ENCODE measurements at places on chromosomes 16 and 17.

GRCh38 chr16:54938212-54939028, 7.8 kb downstream of the IRX5 start:
- no peak for DNase-seq

DNA sequence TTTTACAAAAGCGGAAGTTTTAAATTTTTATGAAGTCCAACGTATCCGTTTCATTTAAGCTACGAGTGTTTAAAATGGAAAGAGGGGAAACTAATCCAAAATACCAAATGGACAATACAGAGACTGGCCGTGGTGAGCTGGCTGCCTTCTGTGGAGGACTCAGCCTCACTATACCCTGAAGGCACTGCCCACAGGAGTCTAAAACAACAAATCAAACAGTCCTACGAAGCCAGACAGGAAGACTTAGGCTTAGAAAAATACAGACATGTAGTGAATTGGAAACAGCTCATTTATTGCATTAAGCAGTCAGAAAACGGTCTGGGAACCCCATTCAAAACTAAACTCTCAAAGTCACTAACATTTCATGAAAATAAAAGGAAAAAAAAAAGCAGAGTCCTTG, 75.1 kb downstream of the CYTH1 start:
- DNase-seq = no peak

DNA sequence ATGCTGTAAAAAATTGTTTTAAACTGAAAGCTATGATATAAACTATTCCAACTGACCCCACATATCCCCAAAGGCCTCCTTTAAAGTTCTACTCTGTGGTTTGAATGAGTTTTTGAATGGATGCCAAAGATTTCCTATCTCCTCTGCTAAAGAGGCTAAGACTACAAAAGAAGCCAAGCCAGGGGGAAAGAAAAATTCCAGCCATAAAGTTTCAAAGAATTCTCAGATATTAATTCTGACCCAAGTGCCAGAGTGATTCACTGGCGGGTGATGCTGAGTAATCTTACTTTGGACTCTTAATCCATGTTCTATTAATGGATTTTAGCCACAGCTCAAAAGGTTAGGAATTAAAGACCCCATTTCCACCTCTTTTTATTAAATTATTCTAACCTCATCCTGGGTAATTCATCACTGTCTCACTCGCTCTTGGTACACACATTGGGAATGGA, 60.7 kb downstream of the HS3ST3A1 start:
- no peak for DNase-seq

- DNase-seq = no peak
Observed at GRCh38 chr16:1532771-1533170, 695 bp upstream of the TMEM204 start.

- no peak for DNase-seq
Observed at GRCh38 chr16:89119166-89119621, 25.5 kb downstream of the ACSF3 start.

DNA sequence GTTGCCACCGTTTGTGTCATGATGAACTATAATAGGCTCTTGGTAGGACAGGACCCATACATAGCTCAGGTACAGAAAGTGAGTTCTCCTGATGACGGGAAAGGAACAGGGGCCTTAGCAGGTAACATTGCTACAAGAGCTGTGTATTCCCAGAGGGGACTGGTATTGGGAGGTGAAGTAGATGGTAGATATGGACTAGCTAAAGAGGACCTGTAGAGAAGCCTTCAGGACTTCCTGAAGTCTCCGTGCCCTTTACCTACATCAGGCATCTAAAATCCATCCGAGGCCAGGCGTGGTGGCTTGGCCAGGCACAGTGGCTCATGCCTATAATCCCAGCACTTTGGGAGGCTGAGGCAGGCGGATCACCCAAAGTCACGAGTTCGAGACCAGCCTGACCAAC, 12.7 kb upstream of the SMARCD2 start:
- DNase-seq = no peak

GRCh38 chr16:26985100-26986065, 81.3 kb upstream of the C16orf82 start:
- DNase-seq = no peak

GRCh38 chr16:30377050-30377811, 2.6 kb downstream of the MYL11 start:
- no peak for DNase-seq

DNA sequence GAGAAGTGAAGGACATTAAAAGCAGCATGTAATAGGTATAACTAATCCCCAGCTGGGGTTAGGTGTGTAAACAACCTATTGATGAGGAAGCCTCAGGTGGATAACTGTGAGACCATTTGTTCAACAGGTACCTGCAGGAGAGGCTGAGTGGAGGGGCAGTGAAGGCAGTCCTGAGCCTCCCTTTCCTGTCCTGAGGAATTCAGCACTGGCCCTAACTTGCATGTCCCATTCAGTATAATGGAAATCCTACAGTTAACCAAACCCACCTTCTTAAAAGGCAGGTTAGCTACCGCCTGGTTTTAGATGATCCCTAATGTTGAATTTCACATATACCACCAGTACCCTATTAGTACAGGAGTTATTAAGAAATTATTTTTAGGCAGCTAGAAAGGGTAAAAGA, 225.9 kb upstream of the GOT2 start:
- DNase-seq = no peak

GRCh38 chr17:45040459-45040858, 11.0 kb downstream of the DCAKD start:
- no peak for DNase-seq

GRCh38 chr17:8477171-8477570, 41.5 kb downstream of the NDEL1 start:
- no peak for DNase-seq

- no peak for DNase-seq
Observed at GRCh38 chr17:57506774-57507127, 238.3 kb downstream of the CCDC182 start.

- no peak for DNase-seq
Observed at GRCh38 chr16:49867234-49867633, 11.3 kb upstream of the ZNF423 start.

DNA sequence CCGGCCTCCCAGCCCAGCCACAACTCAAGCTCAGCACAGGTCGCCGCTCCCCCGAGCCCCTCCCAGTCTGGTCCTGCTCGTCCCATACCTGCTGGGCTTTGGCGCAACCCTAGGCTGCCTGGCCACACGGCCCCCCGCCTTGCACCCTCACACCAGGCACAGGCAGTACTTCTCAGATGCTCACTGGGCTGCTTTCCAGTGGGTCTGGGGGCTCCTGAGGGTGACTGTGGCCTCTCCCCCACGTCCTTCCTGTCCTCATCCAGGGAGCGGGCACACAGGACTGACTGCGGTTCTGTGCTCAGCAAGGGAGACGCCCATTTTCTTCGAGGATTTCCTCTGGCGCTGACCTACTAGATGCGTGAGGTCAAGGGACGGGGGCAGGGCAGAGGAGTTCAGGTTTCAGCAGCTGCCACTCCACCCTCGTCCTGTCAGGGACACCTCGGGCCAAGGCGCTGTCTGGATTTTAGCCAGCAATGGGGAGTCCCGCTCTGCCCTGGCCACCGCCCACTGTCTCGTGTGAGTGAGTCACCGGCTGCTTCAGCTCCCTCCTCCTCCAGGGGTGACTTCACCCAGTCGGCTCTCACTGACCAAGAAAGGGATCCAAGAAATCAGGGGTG, 115.8 kb downstream of the NPIPB11 start:
- peak; percentile 24 for DNase-seq

- DNase-seq = no peak
Observed at GRCh38 chr17:66474806-66475497, 172.5 kb downstream of the PRKCA start.

GRCh38 chr17:59641799-59642484, 22.2 kb downstream of the CLTC start:
- DNase-seq = no peak

DNA sequence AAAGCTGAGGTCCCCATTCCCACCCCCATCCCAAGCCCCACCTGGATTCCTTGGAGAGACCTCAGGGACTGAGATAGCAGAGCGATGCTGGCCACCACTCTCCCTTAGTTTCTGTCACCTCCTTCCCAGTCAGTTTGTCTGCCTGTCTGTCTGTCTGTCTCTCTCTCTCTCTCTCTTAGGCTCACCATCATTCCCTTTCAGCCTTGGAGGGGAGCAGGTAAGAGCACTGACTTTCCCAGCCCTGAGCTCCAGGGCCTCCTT, 5.9 kb downstream of the CD300LB start:
- no peak for DNase-seq

GRCh38 chr17:17382971-17383370, 79.8 kb downstream of the NT5M start:
- no peak for DNase-seq

GRCh38 chr16:26214581-26215174, 522.9 kb downstream of the HS3ST4 start:
- DNase-seq = no peak

GRCh38 chr17:63549289-63549945, 860 bp upstream of the DCAF7 start:
- no peak for DNase-seq

GRCh38 chr17:75777296-75777922, 7.2 kb upstream of the UNK start:
- no peak for DNase-seq

DNA sequence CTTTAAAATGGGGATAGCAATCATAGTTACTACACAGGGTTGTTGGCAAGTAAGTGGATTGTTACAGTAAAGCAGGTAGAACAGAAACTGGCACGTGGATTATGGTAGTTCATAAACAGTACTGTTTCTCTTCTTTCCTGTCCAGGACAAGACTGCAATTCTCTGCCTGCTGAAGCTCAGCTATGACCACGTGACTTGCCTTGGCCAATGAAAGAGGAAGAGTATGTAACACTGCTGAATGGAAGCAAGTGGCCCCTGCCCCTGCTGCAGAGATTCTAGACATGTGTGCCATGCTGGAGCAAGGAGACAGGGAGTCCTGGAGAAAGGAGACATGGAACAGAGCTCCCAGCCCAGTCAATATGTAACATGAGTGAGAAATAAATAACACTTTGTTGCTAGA, 66.6 kb upstream of the TOX3 start:
- no peak for DNase-seq

DNA sequence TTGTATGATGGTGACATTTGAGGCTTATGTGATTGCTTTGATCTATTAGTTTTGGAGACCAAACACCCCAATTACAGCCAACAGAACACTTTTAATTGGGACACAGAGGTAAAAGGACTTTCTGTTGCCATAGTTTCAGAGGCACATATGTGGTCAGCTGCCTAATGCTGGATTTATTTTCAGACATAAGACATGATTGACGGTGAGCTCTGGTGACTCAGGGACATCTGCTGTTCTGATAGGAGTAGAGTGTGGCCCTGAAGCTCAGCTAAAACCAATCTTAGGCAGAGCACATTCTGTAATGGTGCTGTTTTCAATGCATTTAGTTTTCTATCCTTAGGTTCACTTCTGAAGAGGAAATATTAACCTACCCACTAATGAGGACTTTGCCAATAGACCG, 247.1 kb downstream of the UTP18 start:
- no peak for DNase-seq

DNA sequence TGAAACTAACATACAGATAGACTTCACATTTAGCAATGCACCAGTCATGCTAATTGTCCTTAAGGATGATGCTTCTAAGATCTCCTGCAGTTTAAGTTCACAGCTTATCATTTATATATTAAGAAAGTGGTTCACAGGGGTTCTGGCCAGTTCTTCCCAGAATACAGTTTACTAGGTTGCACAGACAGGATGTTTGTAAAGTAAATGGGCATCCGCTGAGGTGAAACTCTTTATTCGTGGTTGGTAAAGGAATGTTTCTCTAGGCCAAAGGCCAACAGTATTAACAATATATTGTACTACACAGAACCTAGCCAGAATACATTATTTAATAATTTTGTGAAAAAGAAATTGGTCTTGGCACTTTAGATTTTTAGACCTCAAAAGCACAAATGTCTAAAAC, 1427.3 kb downstream of the CDH8 start:
- no peak for DNase-seq

DNA sequence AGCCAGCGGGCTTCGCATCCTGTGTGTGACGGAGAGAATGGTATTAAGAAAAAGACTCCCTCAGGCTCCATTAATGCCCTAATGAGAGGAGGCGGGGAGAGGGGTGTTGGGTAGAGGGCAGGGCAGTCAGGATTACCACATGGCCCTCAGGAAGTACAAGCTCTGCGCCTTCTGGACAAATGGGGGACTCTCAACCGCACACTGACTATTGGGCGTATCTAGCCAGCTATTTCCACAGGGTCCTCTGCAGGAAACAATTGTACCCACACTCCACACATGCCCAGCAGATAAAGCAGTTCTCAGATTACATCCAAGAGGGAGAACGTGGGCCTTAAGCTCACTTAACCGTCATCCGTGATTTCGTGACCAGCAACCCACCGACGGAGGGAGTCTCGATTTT, 14.7 kb downstream of the NXN start:
- no peak for DNase-seq

DNA sequence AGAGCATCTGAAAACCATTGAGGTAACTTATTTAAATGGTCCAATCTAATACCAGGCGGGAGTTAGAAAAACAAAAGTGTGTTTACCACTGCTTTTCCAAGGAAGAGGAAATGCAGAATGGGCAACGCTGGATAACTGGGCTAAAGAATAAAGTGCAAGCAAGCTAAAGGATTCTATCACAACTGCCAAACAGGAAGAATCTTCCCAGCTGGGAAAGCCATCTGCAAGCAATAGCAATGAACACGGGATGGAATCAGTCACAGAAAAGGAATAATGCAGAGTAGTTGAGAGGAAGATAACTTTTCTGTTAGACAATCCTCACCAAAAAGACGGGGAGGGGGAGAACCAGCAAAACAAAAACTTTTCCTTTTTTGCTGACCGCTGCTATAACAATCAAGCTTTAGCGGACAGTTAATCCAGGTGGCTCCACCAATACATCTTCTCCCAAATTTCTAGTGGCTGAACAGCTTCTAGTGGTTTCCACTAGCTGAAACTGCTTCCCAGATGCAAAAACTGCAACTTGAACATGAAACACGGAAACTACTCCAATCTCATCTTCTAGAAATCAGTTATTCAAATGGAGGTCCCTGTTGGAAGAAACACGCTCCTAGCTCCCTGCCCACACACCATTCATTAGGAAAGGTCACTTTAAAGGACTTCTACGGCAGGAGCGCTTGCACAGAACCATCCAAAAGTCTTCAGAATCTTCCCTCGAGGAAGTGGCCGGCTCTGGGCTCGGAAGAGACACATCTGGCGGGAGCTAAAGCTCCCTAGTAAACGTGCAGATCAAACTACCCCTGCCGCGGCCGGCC, 929 bp downstream of the TMEM11 start:
- no peak for DNase-seq

DNA sequence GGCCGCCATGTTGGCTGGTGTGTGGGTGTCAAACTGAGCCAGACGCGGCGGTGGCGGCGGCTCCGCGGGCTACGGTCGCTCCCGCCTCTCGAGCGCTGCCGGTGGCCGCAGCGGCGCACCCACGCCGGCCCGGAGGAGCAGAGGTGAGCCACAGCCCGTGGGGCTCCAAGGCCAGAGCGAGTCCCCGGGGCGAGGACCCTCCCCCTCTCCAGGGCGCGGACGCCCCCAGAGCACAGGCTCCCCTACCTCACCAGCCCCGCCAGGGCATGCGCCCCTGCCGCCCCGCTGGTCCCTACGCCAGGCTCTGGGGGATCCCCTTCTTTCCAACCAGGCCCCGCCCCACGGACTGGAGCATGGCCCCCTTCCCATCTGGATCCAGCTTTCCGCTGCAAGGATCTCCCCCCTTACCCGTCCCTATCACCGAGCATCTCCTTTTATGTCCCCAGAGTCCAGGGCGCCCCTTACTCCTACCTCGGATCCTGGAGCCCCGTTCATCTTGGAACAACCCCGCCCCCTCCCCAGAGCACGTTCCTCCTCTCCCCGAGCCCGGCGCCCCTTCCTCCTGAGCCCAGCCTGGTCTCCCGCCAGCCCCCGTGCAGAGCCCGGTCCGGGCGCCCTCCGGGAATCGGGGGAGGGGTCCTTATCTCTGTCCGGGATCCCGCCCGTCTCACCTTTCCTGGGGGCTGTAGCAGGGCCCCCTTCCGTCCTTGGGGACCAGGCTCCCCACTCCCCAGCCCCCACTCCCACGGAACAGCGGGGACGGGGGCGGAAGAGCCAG, 412 bp downstream of the EPN2 start:
- DNase-seq = peak; percentile 8

Measured in stimulated activated CD8-positive, alpha-beta memory T cell treated with anti-CD3 and anti-CD28 coated beads, Interleukin-7, amount 100 ng/mL, for 24 hours (primary cell).